Vagina (tissue), 2 donors: ENCODE measurements at places on chromosomes 13 and 19.

DNA sequence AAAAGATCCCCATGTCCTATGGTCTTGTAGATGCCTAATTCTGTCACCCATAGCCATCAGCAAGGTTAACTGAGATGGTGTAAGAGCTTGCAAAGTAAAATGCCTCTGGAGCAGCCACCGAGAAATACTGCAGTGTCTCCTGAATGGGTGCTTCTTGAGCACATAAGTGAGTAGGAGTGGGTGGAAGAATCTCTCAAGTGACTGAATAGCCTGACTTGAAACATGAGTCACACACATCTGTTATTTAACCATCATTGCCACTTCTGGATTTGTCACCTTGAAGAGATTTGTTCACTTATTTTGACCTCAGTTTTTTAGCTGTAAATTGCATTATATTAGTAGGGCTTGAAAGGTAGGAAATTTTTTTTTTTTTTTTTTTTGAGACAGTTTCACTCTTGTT lies 2.3 kb downstream of the ZNF714 start:
- H3K36me3 ChIP-seq = no peaks in the 10 kb centered on the region
- H3K27ac ChIP-seq = no peak overlapping the region
- H3K27me3 ChIP-seq = no peaks in the 10 kb centered on the region
- no peak overlapping the region for H3K4me3 ChIP-seq

GRCh38 chr19:48928164-48929025 lies 5.1 kb upstream of the DHDH start:
- peaks cover 9% of the 10 kb centered on the region for H3K4me1 ChIP-seq
- DNase-seq = no peak
- no peaks in the 10 kb centered on the region for H3K27me3 ChIP-seq
- H3K36me3 ChIP-seq = no peaks in the 10 kb centered on the region
- H3K4me3 ChIP-seq = no peak overlapping the region

DNA sequence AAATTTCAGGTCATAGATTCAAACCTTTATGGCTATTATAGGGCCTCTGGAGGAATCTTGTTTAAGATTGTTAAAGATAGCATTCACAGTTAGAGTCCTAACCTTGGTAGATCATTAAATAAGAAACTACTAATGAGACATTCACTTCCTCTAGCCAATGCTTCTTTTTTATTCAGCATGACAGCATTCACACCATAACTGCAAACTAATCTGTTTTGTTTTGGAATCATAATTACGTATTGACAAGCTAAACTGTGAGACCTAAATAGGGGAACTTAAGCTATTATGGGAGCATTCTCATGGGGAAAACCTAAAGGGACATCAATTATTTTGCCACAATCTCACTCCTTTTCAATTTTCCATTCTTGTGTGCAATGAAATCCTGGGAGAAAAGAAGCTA lies 653.8 kb downstream of the PCDH9 start:
- DNase-seq = no peak
- no peak overlapping the region for H3K27ac ChIP-seq
- no peaks in the 10 kb centered on the region for H3K4me1 ChIP-seq
- H3K36me3 ChIP-seq = no peaks in the 10 kb centered on the region

GRCh38 chr13:102176846-102177245 lies 225.0 kb downstream of the FGF14 start:
- no peaks in the 10 kb centered on the region for H3K36me3 ChIP-seq
- no peaks in the 10 kb centered on the region for H3K27me3 ChIP-seq
- H3K4me3 ChIP-seq = no peak overlapping the region
- H3K27ac ChIP-seq = no peak overlapping the region
- DNase-seq = no peak
- no peaks in the 10 kb centered on the region for H3K4me1 ChIP-seq

DNA sequence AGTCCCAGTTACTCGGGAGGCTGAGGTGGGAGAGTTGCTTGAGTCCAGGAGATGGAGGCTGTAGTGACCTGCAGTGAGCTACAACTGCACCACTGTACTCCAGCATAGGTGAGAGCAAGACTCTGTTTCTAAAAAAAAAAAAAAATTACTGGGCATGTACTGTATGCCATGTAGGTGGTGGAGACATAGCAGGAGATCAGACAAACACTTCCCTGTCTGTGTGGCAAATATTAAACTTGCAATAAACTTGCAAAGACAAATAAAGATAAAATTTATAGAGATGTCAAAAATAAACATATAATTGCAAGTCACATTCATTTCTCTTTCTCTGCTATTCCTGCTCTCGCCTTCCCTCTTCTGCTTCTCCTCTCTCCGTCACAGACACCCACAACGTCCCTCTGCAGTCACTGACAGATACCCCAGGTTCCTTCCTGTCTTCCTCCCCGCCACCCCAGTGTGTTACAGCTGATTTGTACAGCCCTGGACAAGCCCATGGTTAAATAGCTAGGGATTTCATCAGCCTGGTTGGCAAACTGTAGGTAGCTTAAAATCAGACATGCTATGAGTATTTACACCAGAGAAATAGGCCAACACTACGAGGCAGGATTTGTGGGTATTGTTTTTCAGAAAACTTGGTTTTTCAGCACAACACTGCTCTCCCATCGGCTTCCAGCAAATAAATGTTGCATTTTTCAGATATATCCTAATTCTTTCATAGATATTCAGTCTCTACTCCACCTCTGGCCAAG lies 1.3 kb upstream of the CD177 start:
- H3K27ac ChIP-seq = no peak overlapping the region
- no peak overlapping the region for H3K4me3 ChIP-seq
- no peak for DNase-seq
- H3K36me3 ChIP-seq = no peaks in the 10 kb centered on the region

GRCh38 chr13:99312493-99312883 lies 5.3 kb upstream of the GPR183 start:
- H3K36me3 ChIP-seq = no peaks in the 10 kb centered on the region
- peaks cover 39% of the 10 kb centered on the region for H3K4me1 ChIP-seq
- H3K4me3 ChIP-seq = no peak overlapping the region
- no peaks in the 10 kb centered on the region for H3K27me3 ChIP-seq
